Activated T-cell treated with anti-CD3 and anti-CD28 coated beads, Interleukin-2, amount 50 U/mL, for 48 hours (primary cell): ENCODE measurements at places on chromosomes 12 and 14.

GRCh38 chr12:114767084-114767760 lies 83.2 kb upstream of the TBX3 start:
- no peak for DNase-seq

DNA sequence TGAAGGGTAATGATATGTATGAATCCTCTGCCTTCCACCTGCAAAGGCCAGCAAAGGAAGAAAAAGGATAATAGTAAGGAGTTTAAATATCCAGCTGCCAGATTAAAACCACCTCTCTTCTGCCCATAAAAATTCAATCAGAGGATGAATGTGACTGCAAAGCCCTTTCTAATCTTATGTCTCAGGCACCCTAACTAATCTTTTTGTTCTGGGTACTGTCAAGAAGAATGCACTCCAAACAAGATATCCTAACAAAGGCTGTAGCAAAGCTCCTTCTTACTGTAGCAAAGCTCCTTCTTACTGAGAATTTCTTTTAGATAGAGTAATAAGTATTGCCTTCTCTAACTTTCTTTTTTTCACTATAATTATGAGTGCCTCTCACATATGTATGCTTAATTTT lies 91.8 kb downstream of the ST8SIA1 start:
- no peak for DNase-seq

DNA sequence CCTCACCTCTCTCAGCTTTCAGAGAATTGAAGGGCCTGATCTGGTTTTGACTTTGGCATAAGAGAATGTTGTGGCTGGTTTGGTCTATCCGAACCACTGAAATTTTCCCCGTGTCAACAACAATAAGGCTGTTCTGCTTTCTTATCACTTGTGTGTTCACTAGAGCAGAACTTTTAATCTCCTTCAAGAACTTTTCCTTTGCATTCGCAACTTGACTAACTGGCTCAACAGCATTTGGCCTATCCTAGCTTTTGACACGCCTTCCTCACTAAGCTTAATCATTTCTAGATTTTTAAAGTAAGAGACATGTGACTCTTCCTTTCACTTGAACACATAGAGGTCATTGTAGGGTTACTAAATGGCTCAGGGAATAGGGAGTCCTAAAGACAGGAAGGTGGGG lies 25.9 kb upstream of the EDDM3A start:
- no peak for DNase-seq

DNA sequence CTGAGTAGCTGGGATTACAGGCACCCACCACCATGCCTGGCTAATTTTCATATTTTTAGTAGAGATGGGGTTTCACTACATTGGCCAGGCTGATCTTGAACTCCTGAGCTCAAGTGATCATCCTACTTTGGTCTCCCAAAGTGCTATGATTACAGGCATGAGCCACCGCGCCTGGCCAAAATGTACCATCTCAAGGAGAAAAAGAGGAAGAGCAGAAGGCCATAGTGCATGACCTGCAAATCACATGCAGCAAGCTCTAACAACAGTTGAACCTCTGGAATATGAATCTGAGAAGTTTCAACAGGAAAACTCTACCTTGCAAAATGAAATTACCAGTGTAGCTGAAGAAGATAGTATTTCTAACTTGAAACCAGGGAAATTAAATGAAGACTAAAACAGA lies 17.1 kb upstream of the SERPINA1 start:
- no peak for DNase-seq

GRCh38 chr14:68951035-68951797 lies 27.9 kb downstream of the ACTN1 start:
- no peak for DNase-seq

GRCh38 chr14:56290195-56290594 lies 172.0 kb downstream of the PELI2 start:
- DNase-seq: no peak

- DNase-seq: no peak
Measured at GRCh38 chr12:77833329-77833728, 2.6 kb downstream of the NAV3 start.

- no peak for DNase-seq
Measured at GRCh38 chr14:80977221-80977620, 21.8 kb downstream of the TSHR start.

- no peak for DNase-seq
Measured at GRCh38 chr12:82434392-82434911, 76.1 kb downstream of the METTL25 start.
